ENCODE measurements at places on chromosomes 6 and 20.

GRCh38 chr6:14530385-14530784 is 412.8 kb downstream of the CD83 start:
- DNase-seq = no peak

DNA sequence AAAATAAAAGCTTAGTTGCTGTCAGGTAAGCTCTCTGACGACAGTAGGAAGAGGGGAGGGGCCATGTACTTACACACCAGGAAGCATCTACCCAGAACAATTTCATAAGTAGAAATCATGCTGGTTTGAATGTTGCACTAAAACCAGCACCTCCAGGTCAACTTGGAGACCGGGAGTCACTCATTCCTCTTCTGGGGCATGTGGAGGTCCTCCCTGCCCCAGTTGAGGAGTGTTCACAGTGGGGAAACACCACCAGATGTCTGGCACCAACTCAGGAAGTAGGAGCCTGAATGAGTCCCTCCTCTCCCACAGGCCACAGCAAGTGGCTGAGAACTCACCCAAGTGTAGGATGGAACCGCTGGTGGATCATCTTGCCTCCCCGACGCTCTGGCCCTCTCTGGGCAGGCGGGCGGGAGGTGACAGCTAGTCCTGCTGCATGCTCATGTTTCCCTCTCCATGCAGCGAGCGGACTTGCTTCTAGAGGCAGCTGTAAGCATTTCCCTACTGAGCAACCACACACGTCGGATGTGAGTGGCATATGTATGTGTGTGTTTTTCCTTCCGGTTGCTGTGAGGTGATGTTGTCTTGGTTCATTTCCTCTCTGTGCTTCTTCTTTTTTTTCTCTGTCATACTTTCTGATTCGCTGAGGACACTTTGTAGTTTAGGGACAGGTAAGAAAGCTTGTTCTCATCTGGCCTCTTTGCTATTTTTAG is 149.5 kb upstream of the NEDD9 start:
- peak; percentile 36 for DNase-seq

- DNase-seq = no peak
Observed at GRCh38 chr20:23143098-23143497, 57.0 kb upstream of the CD93 start.

GRCh38 chr20:33656783-33657703 is 5.1 kb upstream of the C20orf144 start:
- no peak for DNase-seq

- DNase-seq = no peak
Observed at GRCh38 chr6:67501755-67502154, 1133.3 kb upstream of the ADGRB3 start.

GRCh38 chr6:87154641-87154992 is 748 bp upstream of the ZNF292 start:
- DNase-seq = no peak

- no peak for DNase-seq
Observed at GRCh38 chr6:112806163-112806865, 459.2 kb downstream of the RFPL4B start.

DNA sequence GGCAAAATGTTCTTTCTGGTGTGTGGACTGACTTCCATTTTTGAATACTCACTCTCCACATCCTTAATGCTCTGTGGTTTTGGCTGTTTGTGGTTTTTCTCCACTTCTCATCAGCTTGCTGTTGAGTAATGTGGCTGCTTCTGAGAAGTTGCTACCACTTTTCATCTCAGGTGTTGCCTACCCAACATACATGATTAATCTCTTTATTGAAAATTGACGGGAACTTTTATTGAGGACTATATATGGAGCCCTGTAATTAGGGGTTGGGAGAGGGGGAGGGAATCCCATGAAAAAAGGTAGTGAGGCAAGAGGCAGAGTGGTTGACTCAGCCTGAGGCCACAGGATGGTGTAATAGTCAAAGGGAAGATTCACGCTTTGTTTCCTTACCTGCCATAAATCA is 17.6 kb downstream of the IL22RA2 start:
- DNase-seq = no peak

- no peak for DNase-seq
Observed at GRCh38 chr20:38212806-38213606, 47.5 kb downstream of the KIAA1755 start.

GRCh38 chr6:68233623-68234022 is 401.5 kb upstream of the ADGRB3 start:
- no peak for DNase-seq

GRCh38 chr6:70304616-70305015 is 1.7 kb upstream of the COL9A1 start:
- DNase-seq = no peak

DNA sequence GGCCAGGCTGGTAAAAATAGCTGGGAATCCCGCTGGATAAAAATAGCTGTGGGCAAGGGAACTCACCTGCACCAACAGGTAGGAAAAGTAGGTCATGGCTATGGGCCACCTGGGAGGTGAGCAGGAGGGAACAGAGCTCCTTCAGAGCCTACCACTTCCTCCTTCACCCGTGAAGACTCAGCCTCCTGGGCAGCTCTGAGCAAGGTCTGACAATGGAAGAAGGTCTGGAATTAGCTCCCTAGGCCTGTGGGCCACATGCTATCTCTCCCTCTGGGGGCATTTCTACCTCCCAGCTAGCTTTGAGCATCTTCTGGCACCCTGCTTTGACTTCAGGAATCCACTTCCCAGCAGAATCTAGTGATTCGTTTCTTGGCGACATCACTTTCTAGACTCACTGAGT is 153.9 kb downstream of the MRPL14 start:
- no peak for DNase-seq

DNA sequence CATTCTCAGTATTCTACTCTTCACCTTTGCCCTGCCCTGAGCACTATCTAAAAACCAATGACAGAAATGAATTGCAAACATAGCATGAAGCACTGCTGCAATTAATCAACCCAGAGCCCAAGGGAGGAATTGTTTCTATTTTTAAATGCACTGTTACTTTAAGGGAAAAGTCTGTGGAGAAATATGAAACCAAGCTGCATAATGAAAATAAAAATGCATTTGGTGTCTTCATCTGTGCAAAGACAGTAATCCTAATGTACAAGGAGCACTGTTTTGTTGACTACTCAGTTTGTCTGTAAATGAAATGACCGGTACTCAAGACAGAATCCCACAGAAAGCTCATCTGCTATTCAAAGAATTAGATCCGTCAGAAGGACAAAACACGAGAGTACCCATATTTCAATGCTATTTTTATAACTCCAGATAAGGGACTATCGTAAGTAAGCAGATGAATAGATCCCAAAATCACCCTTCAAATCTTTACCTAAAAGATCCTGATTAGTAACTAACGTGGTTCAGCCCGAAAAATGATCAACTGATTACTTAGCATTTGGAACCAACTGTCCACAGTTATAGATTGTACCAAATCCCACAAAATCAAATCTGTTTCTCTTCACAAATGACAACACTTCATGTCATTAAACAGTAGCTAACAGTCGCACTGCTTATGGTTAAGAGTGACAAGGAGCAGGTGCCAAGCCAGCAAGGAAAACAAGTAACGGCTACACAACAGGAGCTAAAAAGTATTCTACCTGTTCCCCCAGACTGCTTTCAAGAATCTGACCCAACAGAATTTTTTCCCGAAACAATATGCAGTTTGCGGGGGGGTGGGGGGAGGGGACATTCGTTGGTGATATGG is 2.4 kb downstream of the KIF13A start:
- DNase-seq = no peak

- peak; percentile 74 for DNase-seq
Observed at GRCh38 chr6:30682143-30683117, 4.0 kb downstream of the PPP1R18 start.

DNA sequence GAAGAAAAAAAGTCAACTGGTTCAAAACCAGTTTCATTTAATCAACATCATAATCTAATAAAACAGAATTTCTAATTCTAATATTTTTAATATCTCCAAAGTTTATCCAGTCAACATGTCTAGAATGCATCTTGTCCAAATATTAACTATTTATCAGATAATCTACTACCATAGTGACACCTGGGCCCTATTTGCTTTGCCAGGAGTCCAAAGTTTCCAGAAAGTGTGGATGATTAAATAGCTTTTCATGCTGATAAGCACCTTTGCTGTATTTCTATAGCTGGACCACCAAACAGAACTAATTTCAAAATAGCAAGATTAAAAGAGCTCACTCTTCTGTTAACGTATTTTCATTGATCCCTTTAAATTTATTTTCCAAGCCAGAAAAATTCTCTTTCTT is 12.3 kb upstream of the TAAR1 start:
- no peak for DNase-seq

DNA sequence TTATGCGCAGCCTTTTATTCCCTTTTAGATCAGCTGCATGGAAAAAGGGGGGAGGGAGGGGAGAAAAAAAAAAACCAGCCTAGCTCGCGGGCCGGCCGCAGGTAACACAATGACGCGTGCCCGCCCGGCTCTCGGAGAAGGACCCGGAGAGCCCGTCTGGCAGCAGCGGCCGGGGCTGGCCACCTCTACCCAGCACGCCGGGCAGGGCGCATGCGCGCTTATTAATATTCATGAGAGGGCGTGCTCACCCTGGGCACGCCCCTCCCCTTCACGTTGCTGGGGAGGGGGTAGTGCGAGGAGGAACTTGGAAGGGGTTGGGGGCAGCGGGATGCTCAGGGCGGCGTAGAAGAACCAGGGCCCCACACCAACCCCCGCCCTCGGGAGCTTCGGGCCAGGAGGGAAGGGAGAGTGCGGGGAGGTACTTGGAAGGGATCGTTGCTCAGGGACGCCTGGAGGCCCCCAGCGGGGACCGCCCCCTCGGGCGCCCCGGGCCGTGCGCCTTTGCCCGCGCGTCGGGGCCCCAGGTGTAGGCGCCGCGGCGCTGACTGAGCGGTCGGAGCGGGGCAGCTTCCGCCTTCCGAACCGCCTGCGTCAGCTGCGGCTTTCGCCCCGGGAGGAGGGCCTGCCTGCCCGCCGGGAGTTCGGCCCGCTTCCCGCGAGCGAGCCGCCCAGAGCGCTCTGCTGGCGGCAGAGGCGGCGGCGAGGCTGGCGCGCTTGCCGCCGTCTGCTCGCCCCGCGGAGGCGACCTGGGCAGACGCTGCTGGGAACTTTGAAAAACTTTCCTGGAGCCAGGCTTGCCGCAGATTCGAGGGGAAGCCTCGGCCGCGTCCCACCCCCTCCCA is at the start of gene JAG1:
JAG1 (minus strand) TSS at position 158 of the 842 bp plus-strand sequence. CDS start 469 bp downstream, outside the sequence.
- DNase-seq = no peak

DNA sequence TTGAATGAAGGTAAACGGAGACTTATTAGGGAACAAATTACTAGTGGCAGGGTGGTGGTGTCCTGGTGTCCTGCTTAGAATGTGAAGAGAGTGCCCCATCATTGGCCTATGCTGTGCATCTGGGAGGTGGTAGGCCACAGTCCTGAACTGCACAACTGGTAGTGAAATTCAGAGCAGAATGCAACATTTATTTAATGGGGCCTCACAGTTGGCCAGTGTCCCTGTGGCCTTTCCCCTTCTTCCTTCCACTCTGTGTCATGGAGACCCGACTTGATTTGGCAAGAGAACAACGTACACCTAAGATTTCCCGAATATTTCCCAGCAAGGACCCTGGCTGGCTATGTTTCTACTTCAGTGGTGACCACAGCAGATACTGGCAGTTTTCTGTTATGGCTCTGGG is 206.9 kb downstream of the LRFN2 start:
- DNase-seq = no peak

DNA sequence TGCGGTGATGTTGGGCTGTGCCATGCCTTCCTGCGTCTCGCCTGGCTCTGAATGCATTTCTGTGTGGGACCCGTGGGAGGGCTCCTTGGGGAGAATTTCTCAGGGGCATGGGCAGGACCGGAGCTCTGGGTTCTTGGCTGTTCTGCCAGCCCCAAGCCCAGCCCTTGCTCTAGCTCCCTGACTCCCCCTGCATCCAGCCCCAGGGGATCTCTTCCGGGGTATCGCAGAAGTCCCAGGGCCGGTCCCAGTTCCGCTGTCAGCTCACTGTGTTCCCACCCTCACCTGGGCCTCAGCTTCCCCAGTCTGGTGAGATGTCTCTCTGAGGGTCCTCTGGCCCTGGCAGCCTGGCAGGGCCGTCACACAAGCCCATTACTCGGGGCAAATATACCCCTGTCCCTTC is 20.5 kb downstream of the SPDEF start:
- no peak for DNase-seq

- no peak for DNase-seq
Observed at GRCh38 chr6:127618729-127619128, 41.8 kb downstream of the C6orf58 start.

GRCh38 chr6:164020142-164020541 is 605.6 kb downstream of the QKI start:
- DNase-seq = no peak

- no peak for DNase-seq
Observed at GRCh38 chr6:1858196-1858595, 248.5 kb downstream of the FOXC1 start.

DNA sequence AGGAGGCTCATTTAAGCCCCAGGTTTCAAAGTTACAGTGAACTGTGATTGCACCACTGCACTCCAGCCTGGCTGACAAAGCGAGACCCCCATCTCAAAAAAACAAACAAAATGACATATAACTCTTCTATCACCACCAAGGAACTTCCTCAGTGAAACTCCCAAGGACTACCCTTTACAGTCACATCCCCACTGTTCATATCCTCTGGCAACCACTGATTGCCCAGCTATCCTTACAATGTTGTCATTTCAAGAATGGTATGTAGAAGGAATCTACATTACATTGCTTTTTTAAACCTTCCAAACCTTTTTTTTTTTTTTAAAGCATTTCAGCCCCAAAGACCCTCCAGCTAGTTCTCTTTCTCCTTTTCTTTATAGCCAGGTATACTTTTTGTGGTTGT is 123.1 kb upstream of the CARMIL1 start:
- no peak for DNase-seq

DNA sequence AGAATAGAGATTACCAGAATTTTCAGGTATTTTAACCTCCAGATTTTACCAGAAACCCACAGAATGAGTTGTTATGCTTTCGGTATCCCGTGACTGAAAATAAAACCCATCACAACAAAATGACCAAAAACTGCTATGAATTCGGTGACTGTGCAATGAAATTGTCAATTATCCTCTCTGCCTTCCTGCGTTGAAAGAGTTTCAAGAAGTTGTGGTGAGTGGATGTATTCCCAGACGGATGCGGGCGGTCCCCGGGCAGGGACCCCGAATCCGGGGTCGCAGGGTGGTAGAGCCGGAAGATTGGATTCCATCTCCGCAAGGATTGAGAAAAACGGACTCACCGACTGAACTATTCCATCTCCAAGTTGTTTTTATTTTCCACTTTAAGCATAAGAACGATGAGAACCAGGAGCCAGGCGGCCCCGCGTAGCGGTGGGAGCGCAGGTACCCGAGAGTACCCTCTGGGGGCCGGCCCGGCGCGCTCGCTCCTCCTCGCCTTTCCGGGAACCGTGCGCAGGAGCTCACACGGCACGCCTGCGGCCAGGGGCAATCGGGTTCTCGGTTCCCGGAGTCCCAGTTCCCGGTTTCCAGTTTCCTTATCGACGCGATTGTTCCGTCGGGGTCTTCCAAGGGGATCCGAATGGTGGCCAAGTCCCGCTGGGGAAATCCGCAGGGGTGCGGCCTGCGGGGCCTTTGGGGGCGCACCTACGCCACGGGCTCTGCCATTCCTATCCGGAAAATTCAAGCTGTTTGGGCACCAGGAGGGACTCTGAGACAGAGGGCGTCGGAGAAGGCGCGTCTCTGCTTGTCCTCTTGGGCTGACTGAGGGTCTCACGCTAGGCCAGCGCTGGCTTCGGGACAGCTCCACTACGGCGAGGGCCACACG is 104.9 kb upstream of the PRDM1 start:
- no peak for DNase-seq

GRCh38 chr6:11207199-11207968 is 25.1 kb downstream of the NEDD9 start:
- no peak for DNase-seq
